NCI-H1417 (cell line): ENCODE measurements at places on chromosomes 12 and 14.

DNA sequence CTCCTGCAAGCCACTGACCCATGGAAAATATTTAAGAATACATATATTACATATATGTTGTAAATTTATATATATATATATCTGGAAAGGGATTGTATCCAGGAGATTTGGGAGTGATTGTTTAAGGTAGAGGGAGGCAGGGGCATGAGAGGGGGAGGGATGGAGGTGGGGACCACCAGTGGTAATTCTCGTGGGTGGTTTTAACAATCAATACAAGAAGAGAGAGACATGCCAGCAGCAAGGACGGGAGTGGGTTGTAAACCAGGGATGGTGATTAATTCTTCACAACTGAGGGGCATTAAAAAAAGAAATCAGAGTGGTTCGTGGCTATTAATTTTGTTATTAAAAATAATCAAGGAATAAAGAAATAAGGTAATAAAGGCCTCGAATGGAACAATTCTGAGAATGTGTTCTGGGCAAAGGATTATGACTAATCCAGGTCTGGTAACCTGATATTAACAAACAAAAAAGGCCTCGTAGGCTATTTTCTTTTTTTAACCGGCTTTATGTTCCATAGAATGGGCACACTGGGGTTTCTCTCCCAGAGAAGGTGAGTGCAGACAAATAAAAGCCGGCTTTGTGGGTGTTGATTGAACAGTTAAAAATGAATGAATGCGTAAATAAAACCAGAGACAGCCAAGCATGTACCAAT, 8.3 kb upstream of the RTL1 start:
- no peak for DNase-seq

- no peak for DNase-seq
These were observed 112.8 kb downstream of the NAV3 start for GRCh38 chr12:77943466-77943865.

DNA sequence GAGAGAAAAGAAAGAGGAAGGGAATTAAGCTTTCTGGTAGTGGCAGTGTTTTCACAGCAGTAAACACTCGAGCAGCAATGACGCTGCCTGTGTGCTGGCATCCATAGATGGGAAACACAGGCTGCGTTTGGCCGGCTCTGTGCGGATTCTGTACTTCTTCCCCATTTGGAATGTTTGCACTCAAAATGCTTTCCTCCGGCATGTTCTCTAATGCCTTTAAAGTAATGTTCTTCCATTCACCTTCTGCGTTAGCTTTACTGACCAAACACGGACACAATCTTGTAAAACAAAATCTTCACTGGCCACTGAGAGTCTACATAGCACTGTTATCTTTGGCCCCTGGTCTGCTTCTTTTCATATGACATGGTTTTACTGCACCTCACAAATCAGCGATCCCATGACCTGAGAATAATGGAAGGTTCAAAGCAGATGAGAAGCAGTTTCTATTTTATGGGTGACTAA, 31.4 kb downstream of the DCP1B start:
- DNase-seq, result no peak

DNA sequence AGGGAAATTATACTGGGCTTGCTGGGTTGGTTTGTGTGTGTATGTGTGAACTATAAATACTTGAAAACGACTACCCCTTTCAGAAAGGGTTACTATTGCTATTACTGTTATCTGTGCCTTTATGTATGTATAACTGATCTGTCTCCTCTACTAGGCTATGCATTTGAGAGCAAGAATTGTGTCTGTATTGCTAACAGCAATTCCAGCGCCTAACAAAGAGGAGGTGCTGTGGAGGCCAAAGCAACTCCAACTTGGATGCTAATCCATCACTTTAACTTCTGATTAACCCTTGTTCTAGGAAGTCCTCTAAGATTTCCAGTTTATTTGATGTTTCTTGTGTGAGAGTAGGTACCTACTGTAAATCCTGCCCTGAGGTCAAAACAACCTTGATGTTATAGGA, 313.9 kb downstream of the PCNX1 start:
- no peak for DNase-seq

- DNase-seq, result no peak
These were observed 34.8 kb downstream of the ASCL1 start for GRCh38 chr12:102992297-102992696.

DNA sequence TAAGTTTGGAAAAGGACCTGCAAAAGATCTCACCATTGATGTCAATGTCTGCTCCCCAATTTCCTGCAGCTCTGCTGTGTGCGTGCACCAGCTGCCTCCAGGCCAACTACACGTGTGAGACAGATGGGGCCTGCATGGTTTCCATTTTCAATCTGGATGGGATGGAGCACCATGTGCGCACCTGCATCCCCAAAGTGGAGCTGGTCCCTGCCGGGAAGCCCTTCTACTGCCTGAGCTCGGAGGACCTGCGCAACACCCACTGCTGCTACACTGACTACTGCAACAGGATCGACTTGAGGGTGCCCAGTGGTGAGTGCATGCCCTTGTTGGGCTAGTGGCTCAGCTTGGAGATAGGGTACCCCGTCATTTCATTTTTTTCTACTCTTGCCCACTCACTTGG, 23.7 kb downstream of the ACVR1B start:
- no peak for DNase-seq

- DNase-seq, result no peak
These were observed 817.8 kb downstream of the LRFN5 start for GRCh38 chr14:42424501-42424900.

- DNase-seq, result peak; percentile 30
These were observed 49.4 kb downstream of the BICD1 start for GRCh38 chr12:32155961-32156529.

- DNase-seq, result no peak
These were observed 63.2 kb downstream of the SPRING1 start for GRCh38 chr12:116674643-116675183.

DNA sequence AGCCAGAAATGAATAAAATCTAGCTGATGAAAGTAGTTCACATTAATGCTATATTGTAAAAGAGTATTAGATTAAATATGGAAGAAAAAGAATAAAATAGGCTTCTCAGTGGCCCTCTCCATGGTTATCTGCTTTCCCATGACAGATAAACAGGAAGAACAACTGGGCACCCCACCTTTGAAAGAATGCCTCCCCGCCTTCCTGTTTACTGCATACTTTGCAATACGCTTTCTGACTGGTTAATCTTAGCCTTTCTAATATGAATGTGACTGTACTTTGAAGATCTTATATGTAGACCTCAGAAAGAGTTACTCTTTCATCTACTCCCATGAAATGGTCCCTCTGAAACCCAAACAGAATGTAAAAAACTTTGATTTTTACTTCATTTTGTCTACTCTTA, 34.1 kb upstream of the DAAM1 start:
- DNase-seq, result no peak

GRCh38 chr14:50821510-50822464, 9.2 kb downstream of the NIN start:
- no peak for DNase-seq

DNA sequence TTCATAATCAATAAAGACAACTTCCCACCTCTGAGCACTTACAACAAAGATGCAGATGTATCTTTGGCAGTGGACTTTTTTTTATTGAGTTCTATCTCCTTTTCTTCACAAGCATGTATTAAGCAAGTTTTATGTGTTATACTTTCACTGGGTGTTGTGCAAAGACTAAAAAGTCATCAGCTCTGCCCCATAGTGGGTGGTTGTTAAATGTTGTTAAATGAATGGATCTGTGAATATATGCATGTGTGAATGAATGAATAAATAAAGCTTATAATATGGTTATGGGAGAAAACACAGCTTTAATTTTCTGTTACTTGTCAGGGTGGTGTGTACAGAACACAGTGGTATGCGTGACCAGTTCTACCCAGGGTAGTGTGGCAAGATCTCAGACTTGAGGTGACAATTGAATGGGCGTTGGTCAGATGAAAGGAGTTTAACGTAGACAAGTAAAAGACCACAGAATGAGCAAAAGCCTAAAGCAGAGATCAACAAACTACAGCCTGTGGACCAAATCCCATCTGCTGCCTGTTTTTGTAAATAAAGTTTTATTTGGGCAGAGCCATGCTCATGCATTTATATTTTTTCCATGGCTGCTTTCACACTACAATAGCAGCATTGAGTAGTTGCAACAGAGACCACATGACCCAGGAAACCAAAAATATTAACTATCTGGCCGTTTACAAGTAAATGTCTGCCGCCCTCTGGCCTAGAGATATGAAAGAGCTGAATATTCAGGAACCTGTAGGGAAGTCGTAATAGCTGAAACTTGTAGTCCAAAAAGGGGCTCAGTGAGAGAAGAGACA, 207.4 kb upstream of the EEA1 start:
- no peak for DNase-seq

- no peak for DNase-seq
These were observed 23.2 kb downstream of the UBE3B start for GRCh38 chr12:109500406-109501185.

DNA sequence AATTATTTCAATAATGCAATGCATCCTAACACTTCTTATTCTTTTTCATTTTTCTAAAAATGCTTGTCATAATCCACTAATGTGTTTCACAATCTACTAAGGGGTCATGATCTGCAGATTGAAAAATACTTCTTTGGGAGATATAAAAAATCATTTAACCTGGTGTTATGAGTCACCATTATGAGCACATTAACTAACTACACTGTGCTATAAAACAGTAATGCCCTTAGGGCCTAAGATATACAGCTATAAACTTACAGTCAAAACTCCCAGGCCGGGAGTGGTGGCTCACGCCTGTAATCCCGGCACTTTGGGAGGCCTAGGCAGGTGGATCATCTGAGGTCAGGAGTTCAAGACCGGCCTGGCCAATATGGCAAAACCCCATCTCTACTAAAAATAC, 14.2 kb downstream of the ATXN2 start:
- no peak for DNase-seq

DNA sequence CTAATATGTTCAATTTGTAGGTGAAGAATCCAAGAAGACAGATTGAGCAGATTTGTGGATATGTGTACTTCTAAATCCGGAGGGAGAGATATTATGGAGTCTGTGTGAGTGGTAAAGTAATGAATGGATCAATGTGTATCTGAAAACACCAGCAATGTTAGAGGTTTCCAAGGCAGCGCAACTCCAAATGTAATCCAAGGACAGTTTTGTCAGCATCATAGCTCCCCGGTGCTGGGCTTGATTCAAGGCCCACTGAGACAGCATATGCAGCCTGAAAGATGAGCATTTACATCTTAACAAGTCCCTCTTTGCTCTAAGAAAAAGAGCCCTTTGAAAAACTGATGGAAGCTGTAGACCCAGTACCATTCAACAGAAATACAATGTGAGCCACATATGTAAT, 38.3 kb upstream of the FRMD6 start:
- DNase-seq, result no peak

- no peak for DNase-seq
These were observed 14.7 kb upstream of the POC1B start for GRCh38 chr12:89540586-89540985.

DNA sequence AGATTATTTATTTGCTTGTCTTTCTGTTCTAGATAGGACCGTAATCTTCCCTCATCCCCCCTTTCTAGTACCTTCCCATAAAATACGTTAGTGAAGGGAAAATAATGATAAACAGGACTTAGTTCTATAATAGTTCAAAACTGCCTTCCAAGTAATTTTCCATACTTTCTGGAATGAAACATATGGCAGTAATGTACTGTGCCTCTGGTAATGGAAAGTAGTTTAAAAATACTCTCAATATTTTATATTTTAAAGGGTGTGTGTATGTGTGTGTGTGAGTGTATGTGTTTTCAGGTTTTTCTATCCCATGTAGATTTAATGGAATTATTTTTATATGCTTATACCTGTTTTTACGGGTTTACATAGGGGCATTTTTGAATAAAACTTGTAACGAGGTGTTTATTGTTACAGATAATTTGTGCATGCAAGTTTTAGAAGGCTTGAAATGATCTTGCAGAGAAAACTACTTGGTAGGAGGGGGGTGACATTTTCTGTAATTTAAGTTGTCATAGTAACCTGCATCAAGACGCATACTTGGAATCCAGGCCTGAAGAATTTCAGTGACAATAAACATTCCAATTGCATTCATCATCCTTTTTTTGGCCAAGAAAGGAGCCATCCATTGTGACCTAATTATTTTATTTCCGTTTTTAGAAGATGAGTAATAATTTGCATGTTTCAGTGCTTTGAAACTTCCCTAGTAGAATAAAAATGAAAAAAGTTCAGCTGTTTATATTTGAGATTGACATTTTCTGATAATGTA, 38.9 kb downstream of the RASSF8 start:
- no peak for DNase-seq

DNA sequence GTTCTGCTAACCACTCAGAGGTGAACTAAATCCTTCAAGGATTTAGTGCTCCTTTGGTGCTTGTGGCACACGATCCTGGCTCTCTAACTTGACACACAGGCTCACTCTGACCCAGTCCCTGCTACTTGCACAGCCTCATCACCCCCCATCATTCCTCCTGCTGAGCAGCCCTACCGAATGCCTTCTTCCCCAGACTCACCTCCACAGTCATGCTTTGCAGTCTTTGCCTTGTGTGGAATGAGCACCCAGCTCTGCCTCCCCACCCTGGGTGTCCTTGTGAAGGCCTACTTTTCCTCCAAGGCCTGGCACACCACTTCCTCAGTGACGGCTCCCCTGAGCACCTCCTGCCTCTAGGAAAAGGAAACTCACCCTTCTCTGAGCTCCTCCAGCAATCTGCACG, 7.9 kb upstream of the TINF2 start:
- no peak for DNase-seq

- no peak for DNase-seq
These were observed 1196.5 kb downstream of the GALC start for GRCh38 chr14:86796221-86797074.

DNA sequence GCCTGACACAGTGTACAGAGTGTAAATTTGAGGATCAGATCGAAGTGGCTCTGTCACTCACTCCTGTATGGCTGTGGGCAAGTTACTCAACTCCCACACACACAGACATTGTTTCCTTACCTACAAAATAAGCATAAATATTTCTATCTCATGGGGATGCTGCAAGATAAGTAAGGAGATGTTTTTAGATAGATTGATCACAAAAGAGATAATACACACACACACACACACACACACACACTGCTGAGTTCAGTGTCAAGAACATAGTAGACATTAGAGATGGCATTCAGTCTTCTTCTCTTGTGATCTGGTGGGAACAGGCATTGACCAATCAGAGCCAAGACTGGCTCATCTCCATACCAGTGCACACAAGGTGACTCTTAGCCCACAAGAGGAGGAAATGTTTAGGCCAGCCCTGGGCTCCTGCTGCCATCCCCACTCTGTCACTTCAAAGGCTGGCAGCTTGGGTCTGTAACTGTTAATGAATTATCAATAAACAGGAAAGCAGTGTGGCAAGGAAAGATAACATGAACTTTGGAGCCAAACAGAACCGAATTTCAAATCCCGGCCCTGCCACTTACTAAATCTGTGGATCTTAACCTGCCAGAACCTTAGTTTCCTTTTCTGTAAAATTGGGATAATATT, 3.4 kb upstream of the RNASE8 start:
- no peak for DNase-seq

- no peak for DNase-seq
These were observed 46.3 kb upstream of the FAR2 start for GRCh38 chr12:29102741-29103140.

- no peak for DNase-seq
These were observed 19.8 kb upstream of the LYZ start for GRCh38 chr12:69328426-69328825.
